ENCODE measurements at places on chromosomes 7 and 10.

GRCh38 chr7:38942431-38943051 is 33.5 kb upstream of the VPS41 start:
- no peak for DNase-seq

- DNase-seq, result no peak
These were observed 44.6 kb downstream of the UBE2H start for GRCh38 chr7:129908181-129908580.

DNA sequence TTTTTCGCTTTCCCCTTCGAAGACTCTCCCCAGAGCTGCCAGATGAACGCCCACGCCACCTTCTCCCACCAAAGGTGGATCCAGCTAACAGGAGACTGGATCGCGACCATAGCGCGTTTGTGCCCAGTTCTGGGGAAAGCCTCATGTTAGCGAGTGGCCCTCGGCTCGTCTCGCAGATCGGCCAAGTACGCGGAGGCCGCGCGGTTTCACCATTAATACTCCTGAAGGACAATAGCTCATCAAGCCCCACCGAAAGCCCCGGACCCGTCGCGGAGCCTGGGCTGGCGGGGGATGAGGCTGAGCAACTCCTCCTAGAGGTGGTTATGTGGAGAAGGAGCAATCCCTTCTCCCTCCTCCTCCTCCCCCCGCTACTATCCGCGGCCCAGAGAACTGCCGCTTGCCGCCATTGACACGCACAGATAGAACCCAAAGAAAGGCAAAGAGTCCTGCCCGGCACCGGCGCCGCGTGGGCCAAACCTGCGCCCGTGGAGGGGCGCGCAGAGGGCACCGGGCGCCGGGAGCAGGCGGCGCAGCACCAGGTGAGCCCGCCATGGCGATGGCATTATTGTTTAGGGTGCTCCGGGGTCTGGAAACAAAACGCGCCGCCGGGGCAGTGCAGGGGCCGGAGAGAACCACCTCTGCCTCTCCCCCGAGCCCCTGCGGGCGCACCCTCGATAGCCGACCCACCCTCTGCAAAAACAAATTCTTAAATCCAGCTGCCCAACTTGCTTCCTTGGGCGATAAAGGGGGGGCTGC is at the start of gene MACROH2A2:
TSS of gene MACROH2A2 (plus strand) at position 385 of the 756 bp plus-strand sequence. CDS start 22,813 bp downstream, outside the sequence.
- peak; percentile 5 for DNase-seq

DNA sequence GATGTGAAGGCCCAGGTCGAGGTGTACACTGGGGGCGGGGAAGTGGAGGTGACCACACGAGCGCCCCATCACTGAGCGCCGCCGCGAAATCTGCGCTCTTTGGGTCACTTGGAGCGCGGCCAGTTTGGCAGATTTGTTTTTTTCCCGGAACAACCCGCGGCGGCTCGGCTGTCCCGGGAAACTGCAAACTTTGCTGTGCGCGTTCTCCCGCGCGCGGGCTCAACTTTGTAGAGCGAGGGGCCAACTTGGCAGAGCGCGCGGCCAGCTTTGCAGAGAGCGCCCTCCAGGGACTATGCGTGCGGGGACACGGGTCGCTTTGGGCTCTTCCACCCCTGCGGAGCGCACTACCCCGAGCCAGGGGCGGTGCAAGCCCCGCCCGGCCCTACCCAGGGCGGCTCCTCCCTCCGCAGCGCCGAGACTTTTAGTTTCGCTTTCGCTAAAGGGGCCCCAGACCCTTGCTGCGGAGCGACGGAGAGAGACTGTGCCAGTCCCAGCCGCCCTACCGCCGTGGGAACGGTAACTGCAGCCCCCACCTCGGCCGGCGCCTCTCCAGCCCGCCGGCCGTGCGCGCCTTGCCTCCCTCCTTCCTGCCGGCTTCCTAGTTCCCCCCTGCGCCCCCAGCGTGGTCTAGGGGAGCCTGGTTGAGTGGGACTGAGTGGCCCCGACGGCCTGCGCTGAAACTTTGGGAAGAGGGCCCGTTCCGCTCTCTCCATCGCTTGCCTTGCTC is at the start of gene CASP7:
TSS of gene CASP7 (plus strand) at position 450 of the 727 bp plus-strand sequence. CDS start 17,582 bp downstream, outside the sequence.
- peak; percentile 69 for DNase-seq

DNA sequence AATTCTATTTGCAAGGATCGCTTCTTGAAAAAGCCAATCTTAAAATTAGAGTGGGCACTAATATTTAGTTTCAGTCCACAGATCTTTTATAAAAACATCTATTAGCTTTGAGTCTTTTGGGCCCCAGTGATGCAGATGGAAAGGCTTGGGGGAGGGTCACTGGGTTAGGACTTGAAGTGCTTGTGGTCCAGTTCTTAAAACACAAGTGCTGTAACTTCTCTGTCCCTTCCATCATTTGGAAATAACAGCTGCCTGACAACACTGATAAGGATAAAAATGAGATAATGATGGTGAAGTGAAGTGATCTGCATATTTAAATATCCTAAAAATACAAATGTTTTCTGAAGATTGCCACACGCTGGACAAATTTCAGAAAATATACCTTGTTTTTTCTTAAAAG is 37.1 kb upstream of the ZRANB1 start:
- DNase-seq, result no peak

GRCh38 chr7:139231513-139232376 is 708 bp downstream of the UBN2 start:
- DNase-seq, result peak; percentile 10

- DNase-seq, result no peak
These were observed 83.5 kb downstream of the ZMYND11 start for GRCh38 chr10:218798-219197.

DNA sequence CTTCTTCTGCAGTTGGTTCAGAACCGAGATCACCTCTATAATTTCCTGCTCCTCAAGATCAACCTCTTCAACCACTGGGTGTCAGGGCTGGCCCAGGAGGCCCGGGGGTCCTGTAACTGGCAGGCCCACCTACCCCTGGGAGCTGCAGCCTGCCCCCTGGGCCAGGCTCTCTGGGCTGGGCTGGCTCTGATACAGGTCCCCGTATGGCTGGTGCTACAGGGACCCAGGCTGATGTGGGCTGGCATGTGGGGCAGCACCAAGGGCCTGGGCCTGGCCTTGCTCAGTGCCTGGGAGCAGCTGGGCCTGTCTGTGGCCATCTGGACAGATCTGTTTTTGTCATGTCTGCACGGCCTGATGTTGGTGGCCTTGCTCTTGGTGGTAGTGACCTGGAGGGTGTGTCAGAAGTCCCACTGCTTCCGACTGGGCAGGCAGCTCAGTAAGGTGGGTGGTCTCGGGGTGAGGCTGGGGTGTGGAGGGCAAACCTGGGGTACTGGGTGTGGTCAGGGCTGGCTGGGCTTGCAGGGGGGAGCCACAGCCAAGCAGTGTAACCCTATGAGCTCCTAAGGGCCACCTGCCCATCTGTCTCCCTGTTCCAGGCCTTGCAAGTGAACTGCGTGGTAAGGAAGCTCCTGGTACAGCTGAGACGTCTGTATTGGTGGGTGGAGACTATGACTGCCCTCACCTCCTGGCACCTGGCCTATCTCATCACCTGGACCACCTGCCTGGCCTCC is 4.2 kb downstream of the TMEM270 start:
- DNase-seq, result no peak

DNA sequence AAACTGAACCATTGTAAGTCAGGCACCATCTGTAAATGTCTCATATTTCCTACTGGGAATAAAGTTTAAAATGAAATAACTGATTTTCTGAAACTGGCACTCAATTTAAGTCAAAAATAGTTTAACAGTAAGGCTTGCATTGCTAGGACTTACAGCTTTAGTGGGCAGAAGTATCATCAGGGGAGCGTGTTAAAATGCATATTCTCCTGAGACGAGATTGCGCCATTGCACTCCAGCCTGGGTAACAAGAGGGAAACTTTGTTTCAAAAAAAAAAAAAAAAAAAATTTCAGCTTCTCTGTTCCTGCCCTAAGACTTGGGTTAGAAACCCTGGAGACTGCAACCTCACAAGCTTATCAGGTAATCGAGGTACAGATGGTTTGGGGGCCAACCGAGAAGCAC is 65.4 kb downstream of the UBE3C start:
- DNase-seq, result no peak

DNA sequence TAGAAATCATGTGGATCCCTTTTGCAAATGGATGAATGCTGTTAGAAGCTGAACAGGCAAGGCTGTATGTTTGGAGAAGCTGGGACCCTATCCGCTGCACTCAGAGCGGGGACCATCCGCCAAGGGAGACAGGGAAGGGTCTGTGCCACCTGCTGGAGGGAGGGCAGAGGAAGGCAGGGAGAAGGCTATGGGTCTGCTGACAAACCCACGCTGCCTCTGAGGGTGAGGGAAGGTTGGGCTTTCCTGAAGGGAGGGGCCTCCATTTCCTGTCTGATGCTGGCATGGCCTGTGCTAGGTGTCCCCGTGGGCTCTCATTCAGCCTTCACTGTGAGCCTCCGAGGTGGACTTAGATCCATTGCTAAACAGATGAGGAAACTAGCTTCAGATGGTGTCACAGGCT is 5.3 kb upstream of the CRHR2 start:
- no peak for DNase-seq
